ENCODE measurements at places on chromosomes 5 and 9.

- DNase-seq, result no peak
Observed at GRCh38 chr5:3034449-3034848, 283.0 kb upstream of the IRX2 start.

DNA sequence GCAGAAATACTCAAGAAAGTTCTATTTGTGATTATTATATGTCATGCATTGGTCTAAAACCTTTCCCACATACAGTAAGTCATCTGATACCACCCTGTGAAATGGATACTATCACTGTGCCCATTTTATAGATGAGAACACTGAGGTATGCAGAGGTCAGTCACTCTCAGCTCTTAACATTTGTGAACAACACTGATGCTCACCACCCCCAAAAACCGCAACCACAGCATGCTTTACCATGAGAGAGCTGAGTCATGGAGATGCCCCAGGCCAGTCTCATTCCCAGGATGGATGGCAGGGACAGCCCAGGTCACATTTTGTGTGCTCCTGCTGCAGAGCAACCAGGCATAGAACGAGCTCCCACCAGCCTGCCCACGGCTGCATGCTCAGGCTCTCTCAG is 53.5 kb upstream of the IRX1 start:
- no peak for DNase-seq

- no peak for DNase-seq
Observed at GRCh38 chr5:123856766-123857165, 344.8 kb downstream of the CSNK1G3 start.

DNA sequence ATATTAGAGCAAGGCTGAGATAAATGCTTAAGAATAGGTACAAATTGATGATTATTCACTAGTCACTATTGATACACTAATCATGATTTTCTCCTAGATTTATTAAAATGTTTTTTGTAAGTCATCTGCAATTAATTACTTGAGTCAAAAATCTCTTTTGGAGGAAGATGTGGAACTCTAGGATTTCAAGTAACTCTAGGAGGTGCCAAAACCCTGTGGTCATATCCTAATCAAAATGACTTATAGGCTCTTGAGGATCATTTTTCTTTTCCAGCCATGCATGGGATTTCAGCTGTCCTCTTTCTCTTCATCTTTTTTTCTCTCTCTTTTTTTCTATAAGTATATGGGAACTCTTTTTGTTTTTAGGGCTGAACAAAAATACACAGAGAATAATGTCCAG is 141.8 kb upstream of the CD180 start:
- DNase-seq, result no peak

- no peak for DNase-seq
Observed at GRCh38 chr9:86328156-86328555, 26.1 kb downstream of the TUT7 start.

- peak; percentile 31 for DNase-seq
Observed at GRCh38 chr9:132651259-132651658, 18.5 kb downstream of the DDX31 start.

GRCh38 chr5:169695919-169696490 is 58.9 kb downstream of the DOCK2 start:
- DNase-seq, result no peak

DNA sequence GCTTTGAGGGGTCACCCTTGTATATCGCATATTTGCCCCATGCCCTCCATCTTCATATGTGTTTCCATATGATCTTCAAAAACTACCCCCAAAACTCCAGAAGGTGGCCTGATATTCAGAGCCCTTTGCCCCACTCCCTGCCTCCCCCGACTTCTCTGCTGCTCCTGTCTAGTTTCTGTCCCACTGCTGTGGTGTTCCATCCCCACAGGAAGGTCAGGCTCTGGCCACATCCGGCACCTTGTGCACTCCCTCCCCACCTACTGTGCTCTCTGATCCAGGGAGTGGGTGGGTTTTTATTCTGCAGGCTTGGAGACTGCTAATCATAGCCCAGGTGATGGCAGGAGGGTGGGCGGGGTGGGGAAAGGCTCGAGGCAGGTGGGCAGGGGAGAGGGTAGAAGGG is 52.4 kb downstream of the TMOD1 start:
- DNase-seq, result no peak

DNA sequence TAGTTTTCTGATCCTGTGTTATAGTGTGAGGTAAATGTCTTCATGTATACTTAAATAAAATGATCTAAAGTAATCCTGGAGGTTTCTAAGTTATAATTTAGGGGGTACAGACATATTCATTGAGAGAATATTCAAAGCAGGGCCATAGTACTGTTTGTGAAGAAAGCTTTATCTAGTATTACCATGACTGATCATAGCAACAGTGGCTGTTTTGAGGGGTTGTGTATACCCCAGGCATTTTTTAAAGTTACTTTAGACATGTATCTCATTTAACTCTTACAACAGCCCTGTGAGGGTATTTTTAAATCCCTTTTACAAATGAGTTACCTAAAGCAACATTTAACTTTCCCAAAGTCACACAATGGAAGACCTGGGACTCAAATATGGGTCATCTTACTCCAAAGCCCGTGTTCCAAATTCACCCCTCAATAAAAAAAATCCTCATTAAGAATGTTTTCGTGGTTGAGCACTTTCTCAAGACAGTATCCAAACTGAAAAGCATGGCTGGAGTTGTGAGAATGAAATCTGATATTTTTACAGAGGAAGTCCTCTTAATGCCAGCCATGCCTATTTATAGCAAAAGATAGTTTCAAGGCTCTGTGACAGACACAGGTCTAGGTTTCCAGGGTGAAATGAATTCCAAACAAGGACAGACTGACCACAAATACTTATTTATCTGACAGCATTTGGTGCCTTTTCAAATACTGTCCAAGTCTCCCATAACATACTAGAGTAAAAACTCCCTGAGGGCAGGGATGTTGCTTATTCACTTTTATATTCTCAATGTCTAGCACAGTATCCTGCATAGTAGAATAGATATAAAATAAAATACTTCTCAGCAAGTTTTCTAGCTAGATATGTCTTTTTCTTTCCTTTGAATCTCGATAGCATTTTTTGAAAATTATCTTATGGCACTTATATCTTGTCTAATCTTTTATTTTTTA is 10.4 kb downstream of the STOM start:
- DNase-seq, result no peak

- DNase-seq, result no peak
Observed at GRCh38 chr9:30677221-30677620, 1707.2 kb upstream of the ACO1 start.

- DNase-seq, result no peak
Observed at GRCh38 chr5:74041913-74042312, 415.9 kb downstream of the ARHGEF28 start.

DNA sequence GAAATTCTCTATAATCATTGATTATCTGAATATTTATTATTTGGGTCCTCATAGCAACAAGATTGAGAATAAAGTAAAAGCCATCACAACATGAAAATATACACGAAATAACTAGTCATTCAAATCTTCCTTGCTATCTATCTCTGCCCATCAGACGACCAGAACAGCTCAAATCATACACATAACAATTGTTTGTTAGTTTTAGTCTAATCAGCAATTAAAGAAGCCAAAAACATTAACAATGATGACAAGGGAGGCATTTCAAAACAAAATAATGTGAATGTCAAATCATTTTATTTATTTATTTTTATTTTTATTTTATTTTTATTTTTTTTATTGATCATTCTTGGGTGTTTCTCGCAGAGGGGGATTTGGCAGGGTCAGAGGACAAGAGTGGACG is 106.0 kb upstream of the BNC2 start:
- DNase-seq, result no peak

- DNase-seq, result no peak
Observed at GRCh38 chr5:102628441-102629175, 126.5 kb upstream of the PAM start.

DNA sequence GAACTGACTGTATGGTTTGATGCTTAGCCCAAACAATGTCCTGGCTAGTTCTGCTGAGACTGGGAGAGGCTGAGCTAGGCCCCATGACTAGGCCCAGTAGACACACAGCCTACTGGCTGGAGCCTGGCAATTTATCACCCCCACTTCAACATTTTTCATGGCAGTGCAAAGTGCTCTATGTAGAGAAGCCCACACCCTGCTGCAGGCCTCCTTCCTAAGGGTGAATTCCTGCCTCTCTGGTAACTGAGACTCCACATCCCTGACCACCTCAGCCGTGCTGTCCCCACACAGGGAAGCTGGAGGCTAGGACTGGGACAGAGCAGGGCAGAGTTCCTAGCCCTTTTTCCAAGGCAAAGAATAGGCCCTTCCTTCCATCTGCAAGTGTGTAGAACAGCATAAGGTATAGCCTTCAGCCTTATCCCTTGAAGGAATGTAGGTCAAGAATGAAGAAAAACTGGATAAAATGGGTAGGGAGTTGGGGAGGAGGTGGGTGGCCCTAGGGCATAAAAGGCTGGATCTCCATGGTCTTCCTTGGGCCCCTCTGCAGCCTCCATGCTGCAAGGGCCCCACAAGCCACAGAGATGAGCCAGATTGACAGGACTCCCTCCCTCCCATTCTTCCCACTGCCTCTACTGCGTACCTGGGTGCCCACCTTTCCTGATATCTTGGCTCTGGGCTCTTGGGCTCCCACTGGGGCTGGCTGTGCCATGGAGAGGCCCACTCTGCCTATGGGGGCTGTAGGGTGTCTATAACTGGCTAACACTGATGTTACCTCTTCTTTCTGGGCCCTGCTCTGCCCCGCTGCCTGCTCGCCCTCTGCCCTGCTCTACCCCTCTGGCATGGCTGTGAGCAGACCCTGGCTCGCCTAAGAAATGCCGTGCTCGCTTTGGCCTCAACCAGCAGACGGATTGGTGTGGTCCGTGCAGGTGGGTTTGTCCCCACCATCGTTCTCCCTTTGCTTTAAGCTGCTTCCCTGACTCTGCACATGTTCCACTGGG is 29.8 kb downstream of the TCF7 start:
- no peak for DNase-seq

DNA sequence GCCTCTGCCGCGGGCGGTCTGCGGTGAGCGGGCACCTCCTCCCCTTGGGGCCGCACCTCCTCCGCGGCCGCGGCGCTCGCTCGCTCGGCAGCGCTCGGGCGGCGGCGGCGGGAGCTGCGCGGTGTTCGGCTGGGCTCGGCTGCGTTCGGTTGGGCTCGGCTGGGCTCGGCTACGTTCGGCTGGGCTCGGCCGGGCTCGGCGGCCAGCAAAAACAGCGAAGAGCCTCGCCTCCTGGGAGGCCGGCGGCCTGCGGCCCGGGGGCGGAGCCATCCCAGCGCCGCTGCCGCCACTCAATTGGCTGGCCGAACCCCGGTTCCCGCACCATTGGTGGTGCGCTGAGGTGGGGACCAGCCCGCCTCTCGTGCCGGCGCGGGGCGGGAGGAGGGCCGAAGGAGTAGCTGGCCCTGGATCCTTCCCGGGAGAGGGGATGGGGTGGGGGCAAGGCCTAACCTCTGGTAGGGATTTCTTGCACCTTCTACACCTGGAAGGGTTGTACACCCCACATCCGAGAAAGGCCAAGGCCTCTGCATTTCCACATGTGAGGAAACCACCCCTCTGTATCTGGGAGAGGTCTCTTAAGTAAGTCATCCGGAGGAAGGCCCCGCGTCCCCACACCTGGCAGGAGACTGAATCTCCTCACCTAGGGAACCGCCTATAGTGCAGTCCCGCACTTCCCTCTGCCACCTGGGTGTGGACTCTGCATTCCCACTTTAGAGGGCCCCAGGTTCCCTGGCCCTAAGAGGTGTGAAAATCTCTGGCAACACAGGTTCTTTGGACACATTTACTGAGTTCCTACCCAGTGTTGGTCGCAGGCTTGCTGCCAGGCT is at the start of gene ENHO:
Gene ENHO, minus strand, starts transcription at position 20 of the 827 bp plus-strand sequence. CDS start 1,295 bp downstream, outside the sequence.
- DNase-seq, result peak; percentile 92

GRCh38 chr5:307794-308579 is 13.5 kb upstream of the AHRR start:
- no peak for DNase-seq

DNA sequence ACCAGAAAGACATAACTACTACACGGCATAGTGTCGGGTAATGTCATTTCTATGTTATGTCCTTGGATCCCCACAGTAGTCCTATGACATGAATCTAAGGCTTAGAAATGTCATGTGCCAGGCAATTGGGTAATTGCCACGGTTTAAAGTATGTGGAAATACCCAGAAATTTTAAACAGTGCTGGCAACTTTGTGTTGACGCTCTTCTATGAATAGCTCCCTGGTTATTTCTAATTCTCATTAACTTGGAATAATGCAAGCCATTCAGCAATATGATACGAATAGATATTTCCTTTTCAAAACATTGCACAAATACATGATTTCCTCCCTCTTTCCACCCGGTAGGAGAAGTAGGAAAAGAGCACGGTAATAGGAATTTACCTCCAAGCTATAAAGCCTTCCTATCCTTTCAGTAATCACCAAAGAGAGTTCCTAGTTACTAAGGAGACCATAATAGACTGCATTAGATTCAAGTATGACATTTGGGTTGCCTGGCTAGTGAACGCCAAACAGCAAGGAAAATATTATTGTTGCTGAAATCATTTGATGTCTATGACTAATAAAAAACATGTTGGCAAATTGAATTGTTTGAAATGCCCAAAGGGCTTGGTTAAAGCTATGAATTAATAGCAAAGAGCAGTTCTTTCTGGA is 168.4 kb downstream of the CCDC192 start:
- DNase-seq, result no peak

- DNase-seq, result peak; percentile 10
Observed at GRCh38 chr5:81852291-81853029, 101.6 kb upstream of the SSBP2 start.

GRCh38 chr9:20989923-20990341 is 41.5 kb downstream of the HACD4 start:
- no peak for DNase-seq

DNA sequence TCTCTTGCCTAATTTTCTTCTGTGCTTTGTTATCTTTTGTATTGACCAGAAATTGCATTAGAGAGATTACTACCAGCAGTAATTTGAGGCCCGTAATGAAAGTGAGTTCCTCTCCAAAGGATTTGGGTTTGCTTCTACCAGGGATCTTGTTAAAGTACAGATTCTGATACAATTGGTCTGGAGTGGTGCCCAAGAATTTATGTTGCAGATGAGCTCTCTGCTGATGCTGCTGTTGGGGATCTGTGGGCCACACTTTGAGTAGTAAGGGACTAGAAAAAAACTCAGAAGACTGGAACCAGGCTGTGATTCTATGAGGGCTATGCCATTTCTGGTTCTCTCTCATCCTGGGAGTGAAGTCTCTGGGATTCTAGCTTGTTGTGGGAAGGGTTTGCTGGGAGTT is 192.2 kb downstream of the SEC61B start:
- no peak for DNase-seq

- DNase-seq, result no peak
Observed at GRCh38 chr5:95238560-95239325, 46.2 kb downstream of the MCTP1 start.

GRCh38 chr9:27365707-27366376 is 68.9 kb upstream of the EQTN start:
- DNase-seq, result no peak

- DNase-seq, result peak; percentile 45
Observed at GRCh38 chr9:4640027-4640426, 22.1 kb upstream of the PLPP6 start.

- DNase-seq, result no peak
Observed at GRCh38 chr5:1666812-1667588, 132.6 kb downstream of the MRPL36 start.

DNA sequence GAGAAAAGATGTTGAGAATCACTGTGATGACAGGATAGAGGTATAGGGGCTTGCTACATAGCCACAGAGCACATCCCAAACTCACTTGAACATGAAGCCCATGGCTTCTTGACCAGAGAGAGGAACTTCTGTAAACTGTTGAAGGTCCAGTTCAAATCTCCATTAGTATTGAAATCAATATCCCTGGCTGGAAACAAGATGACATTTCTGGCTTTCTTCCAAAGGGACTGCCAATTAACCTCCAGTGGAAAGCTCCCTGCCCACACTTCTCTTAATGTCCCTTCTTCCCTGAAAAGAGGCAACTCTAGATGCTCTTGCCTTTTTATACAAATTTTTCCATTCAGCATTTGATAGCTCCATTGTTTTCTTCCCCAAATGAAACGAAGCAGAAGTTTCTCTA is 612.1 kb downstream of the EBF1 start:
- DNase-seq, result peak; percentile 14
